Upper lobe of left lung (tissue), 6 donors: ENCODE measurements at places on chromosomes 11 and 22.

DNA sequence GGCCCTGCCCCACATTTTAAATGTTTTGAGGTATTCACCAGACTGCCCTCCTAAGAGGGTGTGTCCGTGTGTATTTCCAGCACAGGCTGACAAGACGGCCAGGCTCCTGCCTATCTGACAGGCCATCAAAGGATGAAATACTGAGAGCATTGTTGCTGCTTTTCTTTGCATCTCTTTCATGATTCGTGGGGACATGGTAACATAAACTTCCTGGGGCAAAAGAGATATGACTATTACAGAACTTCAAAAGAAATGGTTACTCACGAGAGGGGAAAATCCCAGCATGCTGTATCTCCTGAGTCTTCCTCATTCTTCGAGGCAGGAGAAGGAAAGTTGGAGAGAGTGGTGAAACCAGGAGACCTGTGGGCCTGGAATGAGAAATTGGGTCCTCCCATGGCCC, 10.3 kb upstream of the BIK start:
- DNase-seq = no peak

DNA sequence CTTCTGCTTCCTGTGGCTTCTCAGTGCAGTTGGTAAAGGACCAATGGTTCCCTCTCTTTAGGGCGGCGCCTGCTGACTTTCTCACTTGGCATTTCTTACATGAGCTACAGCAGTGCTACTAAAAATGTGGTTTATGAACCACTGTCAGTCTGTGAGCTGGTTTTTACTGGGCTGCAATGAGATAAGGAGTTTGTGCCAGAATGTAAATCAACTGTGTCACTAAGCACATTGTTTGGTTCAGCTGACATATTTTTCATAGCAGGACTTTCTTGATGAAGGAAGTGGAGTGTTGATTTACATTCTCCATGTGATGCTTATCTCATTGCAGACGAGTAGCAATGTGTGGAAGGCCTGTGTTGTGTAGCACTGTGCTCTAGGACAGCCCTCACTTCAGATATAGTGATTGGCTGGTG, 463.3 kb downstream of the SOX6 start:
- no peak for DNase-seq

GRCh38 chr11:72084076-72084475, 3.4 kb downstream of the LRRC51 start:
- DNase-seq = no peak

DNA sequence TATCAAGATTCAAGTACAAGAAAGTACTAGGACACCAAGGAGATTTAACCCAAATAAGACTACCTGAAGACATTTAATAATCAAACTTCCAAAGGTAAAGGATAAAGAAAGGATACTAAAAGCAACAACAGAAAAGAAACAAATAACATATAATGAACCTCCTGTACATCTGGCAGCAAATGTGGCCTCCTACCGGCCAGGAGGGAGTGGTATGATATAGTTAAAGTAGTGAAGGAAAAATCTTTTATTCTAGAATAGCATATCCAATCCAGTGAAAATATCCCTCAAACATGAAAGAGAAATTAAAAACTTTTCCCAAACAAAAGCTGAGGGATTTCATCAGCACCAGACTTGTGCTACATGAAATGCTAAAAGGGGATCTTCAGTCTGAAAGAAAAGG, 104.7 kb upstream of the GUCY1A2 start:
- DNase-seq = no peak

GRCh38 chr11:29159552-29160465, 857.0 kb downstream of the KCNA4 start:
- peak; percentile 23 for DNase-seq

- peak; percentile 84 for DNase-seq
These were observed 37.6 kb downstream of the LIF start for GRCh38 chr22:30208631-30209603.

DNA sequence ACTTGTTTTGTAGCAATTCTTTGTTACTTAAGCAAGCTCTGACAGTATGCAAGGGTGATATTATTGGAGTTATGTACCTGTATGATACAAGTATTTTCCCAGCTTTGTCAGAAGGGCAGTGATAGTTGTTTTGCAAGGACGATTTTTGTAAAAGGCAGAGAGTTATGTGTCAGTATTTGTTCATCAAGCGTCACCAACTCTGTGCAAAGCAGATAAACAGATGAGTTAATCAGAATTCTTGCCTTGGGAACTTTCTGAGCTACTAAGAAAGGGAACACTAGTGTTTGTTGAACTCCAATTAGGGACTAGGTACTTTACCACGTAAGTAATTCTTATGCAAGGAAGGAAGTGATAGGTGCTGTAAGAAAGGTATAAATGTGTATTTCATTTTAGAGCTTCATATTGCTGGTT, 1.4 kb downstream of the USP47 start:
- no peak for DNase-seq

DNA sequence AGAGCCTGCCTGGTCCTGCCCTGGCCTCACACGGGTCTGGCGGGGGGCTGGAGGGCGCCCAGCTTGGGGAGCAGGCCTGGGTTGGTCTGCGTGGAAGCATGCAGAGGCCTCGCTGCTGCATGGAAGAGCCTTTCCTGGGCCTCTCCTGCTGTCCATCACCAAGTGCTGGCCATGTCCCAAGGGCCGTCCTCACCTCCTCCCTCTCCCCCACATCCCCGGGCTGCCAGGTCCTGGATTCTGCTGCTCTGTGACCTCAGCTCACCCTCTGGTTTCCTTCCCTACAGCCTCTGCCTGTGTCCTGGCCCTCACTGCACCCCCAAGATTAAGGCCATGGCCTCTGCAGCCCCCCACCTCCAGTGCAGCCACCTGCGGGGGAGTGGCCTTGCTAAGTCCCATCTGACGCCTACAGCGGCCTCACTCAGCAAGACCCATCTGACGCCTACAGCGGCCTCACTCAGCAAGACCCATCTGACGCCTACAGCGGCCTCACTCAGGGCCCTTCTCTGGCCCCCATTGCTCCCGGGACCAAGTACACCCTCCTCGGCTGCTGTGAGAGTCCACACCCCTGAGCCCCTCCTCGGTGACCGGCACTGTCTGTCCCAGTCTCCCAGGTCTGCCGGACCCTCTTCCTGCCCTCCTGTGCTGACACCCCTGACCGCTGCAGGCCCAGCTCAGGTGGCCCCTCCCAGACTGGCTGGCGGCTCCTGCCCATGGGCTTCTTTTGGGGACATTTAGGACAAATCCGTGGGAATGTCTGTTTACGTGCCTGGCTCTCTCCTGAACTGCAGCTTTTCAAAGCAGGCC, 119.5 kb upstream of the B3GAT1 start:
- peak; percentile 10 for DNase-seq

- DNase-seq = no peak
These were observed 10.6 kb downstream of the LRRC75B start for GRCh38 chr22:24582056-24582814.

DNA sequence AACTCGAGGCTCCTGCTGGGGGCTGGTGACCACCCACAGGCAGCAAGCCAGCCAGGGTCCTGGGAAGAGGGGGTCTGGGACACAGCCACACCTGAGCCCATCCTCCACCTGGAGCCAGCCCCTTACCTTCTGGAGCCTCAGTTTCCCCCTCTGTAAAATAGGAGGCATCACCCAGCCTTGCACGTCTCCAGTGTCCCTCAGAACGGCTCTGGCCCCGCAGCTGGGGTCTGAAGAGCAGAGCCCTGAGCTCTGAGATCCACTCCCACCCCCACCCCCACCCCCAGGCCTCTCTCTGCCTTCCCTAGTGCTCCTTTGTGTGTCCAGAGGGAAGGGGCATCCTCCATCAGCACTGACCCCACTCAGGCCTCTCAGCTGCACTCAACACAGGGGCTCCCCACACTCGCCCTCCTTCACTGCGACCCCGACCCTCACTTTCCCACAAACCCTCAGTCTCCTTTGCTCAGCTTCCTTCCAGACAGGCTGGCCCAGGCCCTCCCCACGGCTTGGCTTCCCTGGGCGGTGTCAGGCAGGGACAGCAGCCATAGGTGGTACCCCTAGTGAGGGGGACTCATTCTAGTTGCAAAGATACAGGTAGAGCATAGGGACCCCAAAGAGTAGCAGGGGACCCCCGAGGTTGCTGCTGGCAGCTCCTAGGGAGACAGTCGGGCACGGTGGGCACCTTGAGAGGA, 33.3 kb upstream of the KCNQ1OT1 start:
- DNase-seq = no peak
